ENCODE measurements at places on chromosomes 11 and 22. TPM values are rescaled to one million over a fixed set of nuclear protein-coding genes. Genes with fewer than 3 reads are reported as not detected.

TRIM49D2 gene
- total RNA-seq: not detected

OR4D5 gene
- not detected for total RNA-seq

TIMP3 gene
- 0.67 TPM for total RNA-seq

OR10A2 gene
- total RNA-seq: not detected

- H3K27me3 ChIP-seq: no peaks in the 10 kb centered on the region
- H3K36me3 ChIP-seq: no peaks in the 10 kb centered on the region
- H3K27ac ChIP-seq: no peak overlapping the region
- H3K4me3 ChIP-seq: no peak overlapping the region
Measured at GRCh38 chr22:23796461-23796860, 9.7 kb downstream of the SMARCB1 start.

DNA sequence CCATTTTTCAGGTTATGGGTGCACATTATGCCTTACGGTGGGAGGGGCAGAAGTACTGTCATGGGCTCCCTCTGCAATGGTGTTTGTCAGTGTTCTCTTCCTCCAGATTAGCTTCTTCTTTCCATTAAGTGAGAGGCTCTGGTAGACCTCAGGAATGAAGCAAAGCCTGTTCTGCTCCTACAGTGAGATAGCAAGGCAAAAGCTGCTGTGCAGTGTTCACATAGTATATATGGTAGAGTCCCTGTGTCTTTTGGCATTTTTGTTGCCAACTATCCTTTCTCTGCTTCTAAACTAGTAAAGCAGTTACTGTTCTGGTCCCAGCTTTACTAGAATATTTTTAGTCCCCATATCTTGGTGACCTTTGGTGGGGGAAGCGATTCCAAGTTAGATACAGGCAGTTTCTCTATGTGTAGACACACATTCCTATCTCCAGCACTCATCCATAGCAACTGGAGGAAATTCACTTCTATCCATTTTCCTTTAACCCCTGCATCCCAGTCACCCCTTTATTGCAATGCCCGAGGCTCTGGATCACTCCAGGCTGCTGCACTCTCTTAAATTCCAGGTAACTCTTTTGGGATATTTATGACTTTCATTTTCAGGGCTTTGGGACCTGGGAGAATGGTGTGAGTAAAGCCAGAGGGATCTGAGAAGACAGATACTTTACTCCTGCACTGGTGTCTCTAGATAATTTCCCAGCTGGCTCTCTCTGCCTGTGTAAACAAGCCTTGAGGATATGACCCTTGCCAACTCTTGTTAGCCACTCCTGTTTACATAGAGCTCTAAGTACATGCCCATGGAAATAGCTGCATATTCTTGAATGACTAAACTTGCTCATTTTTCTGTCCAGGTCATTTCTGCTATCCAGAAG lies 3.9 kb upstream of the TRIM34 start:
- H3K4me1 ChIP-seq: peaks cover 16% of the 10 kb centered on the region
- peak; percentile 76 for DNase-seq
- H3K27ac ChIP-seq: peak overlapping the region; percentile 67
- no peaks in the 10 kb centered on the region for H3K27me3 ChIP-seq
- H3K4me3 ChIP-seq: peak overlapping the region; percentile 34
- H3K36me3 ChIP-seq: no peaks in the 10 kb centered on the region

DNA sequence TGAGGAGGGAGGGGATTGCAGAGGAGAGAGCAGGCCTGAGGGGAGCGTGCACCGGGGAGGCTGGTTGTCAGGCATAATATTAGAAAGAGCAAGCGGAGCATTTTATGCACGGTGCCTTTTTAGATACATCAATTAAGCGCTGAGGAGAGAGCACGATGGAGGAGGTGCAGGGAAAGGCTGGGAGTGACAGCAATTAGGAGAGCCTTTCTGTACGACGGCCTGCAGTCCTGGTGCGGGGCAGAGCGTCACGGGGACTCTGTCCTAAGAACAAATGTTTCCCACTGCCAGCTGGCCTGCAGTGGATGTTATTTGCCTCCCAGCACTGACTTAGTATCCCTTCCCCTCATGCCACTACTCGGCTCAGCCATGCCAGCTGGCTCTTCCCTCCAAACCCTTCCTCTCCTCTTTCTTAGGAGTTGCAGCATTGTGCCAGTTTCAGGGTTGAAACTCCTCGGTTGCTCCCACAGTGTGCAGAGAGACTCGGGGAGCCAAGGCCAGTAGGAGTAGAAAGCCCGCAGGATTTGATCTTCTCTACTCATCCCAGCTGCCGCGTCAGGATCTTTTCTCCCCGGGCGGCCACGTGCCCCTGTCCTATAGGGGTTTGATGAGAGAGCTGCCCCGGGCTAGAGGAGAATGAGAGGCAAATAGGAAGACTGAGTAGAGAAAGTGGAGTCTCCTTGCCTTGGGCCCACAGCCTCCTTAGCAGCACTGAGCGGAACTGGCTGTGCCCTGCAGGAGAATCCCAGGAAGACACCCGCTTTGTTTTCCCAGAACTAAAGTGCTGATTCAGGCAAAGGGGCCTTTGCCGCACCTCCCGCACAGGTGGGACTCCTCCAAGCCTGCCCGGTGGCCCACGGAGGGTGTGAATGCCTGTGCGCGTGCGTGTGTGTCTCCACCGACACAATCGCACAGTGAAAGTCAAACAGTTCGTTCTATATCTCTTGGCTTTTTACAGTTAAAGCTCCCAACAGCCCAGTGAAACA lies 875.3 kb downstream of the NTM start:
- DNase-seq: no peak
- no peaks in the 10 kb centered on the region for H3K36me3 ChIP-seq
- no peak overlapping the region for H3K4me3 ChIP-seq
- H3K27me3 ChIP-seq: no peaks in the 10 kb centered on the region
- no peak overlapping the region for H3K27ac ChIP-seq
- no peaks in the 10 kb centered on the region for H3K4me1 ChIP-seq

GRCh38 chr22:38082986-38083710 lies 836 bp downstream of the SLC16A8 start:
- H3K27me3 ChIP-seq: no peaks in the 10 kb centered on the region
- no peaks in the 10 kb centered on the region for H3K36me3 ChIP-seq
- no peak overlapping the region for H3K27ac ChIP-seq
- no peaks in the 10 kb centered on the region for H3K4me1 ChIP-seq

- H3K27ac ChIP-seq: peak overlapping the region; percentile 24
- no peak overlapping the region for H3K4me3 ChIP-seq
- H3K27me3 ChIP-seq: no peaks in the 10 kb centered on the region
- H3K4me1 ChIP-seq: peaks cover 26% of the 10 kb centered on the region
- no peaks in the 10 kb centered on the region for H3K36me3 ChIP-seq
Measured at GRCh38 chr11:63940786-63941185, 2.0 kb downstream of the NAA40 start.

DNA sequence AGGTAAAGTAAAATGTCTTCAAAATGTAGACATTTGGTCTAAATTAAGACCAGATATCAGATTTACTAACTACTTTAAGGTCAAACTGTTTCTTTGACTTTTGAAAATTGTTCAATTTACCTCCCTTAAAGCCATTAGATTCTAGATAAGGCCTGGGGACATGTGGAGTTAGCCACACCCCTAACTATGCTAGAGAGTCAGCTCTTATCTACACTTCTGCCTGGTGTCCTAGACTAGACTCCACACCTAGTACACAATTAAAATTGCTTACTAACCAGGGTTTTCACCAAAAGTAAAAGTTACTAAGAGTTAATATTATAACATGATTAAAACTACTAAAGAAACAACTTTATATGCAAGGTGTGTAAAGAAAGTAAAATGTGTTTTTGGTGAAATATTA lies 43.6 kb upstream of the DBX1 start:
- H3K27me3 ChIP-seq: peaks cover 9% of the 10 kb centered on the region
- H3K27ac ChIP-seq: no peak overlapping the region
- no peak for DNase-seq
- H3K4me1 ChIP-seq: no peaks in the 10 kb centered on the region
- H3K4me3 ChIP-seq: no peak overlapping the region

DNA sequence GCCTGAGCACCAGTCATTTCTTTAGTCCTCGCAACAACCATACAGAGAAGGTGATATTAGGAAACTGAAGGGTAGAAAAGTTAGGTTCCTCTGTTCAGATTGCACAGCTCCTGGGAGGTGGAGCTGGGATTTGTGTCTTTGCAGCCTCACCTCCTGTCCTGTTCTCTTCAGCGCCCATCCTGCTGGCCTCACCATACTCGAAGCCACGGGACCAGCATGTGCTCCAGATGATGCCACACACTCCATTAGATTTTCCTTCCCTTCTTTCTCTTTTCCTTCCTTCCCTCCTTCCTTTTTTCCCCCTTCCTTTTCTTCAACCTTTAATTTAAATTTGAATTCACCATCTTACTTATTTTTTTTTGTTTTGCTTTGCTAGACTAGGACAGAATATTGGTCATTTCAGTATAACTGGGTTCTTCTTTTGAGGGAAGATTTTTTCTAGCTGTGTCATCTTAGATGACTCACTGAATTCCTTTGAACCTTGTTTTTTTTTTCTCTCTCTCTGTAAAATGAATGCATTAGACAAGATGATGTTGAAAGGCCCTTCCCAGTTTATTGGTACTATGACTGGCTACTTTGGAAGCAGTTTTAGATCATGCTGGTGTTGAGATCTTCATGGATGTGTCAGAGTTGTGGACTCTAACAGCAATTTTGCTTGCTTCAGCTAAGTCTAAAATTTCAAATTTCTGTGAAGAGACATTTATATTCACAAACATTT lies 662.5 kb upstream of the TENM4 start:
- no peaks in the 10 kb centered on the region for H3K36me3 ChIP-seq
- H3K27me3 ChIP-seq: no peaks in the 10 kb centered on the region
- H3K4me3 ChIP-seq: no peak overlapping the region
- peak; percentile 2 for DNase-seq
- H3K27ac ChIP-seq: no peak overlapping the region

Data from Panc1 (cell line).